ENCODE measurements at places on chromosomes 3 and 15.

GRCh38 chr3:71360764-71361163, 222.8 kb downstream of the FOXP1 start:
- DNase-seq = no peak

GRCh38 chr3:116734243-116734642, 24.7 kb downstream of the TUSC7 start:
- no peak for DNase-seq

DNA sequence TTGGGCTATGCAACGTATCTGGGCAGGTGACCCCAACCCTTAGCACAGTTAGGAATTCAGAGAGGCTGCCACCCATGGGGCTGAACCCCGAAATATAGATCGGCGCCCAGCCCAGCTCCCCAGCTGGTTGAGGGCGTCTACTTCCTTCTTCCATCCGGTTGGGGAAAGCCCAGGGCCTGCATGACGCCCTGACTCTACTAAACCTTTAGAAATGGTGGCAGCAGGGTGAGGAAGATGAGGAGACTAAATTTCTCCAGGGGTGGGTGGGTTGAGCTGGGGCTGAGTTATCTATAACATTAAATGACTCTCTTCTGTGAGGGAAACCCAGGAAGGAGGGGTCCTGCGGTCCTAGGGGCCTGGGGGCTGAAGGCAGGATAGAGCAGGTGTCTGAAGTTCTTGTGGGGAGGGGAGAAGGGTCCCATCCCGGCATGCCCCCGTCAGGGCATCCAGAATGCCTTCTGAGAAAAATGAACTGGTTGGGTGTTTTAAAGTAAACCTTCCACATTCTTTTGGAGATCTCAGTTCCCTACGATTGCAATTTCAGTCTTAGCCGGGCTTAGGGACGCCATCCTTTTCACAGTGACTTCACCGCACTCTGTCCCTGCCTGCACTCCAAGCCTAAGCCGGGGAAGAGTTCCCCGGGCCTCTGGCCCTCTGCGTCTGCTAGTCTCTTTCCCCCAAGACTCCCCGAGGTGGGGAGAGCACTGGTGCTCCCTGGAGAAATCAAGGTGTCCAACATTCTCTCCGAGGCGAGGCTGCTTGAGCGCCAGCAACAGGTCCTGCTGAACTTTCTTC, 28.5 kb downstream of the NR2F2 start:
- DNase-seq = no peak

- no peak for DNase-seq
These were observed 927 bp downstream of the CHDH start for GRCh38 chr3:53845103-53845880.

DNA sequence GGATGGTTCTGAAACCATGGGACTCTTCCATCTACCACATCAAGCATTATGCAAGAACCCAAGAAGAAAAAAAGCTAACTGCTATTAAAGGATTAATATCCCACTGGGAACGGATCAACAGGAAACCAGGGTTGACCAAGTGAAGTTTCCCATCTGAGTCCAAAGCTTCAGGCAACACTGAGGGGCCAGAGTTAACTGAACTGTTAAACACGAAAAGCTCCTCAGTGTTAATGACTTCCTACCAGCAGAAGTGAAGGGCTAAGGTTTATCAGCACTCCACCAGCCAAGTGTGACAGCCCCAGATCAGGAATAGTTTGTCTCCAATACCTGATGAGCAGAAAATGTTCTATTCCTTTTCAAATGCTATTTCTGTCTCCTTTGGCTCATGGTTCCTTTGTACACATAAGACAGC, 36.7 kb downstream of the PTPN9 start:
- no peak for DNase-seq

DNA sequence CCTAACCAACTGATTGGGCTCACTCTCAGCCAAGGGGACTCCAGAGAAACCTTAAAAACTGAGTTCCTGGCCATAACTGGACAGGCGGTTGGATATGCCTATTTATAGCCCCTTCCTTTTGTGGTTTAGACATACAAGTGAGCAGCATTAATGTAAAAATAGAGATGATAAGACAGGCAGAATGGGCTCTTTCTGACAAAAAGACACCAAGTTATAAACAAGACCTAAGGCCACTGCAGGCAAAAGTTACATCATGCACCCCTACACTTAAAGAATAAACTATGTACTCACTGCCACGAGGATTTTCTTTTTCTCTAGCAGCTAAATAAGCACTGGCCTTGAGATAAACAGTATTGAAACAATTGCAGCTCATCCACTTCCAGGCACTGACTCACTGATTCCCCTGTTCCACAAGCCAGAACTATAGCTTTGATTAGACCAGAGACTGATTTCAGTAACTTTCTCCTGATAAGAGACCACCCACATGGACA, 30.1 kb downstream of the SUCNR1 start:
- no peak for DNase-seq

- DNase-seq = no peak
These were observed 6.3 kb downstream of the TSEN2 start for GRCh38 chr3:12490547-12490946.

DNA sequence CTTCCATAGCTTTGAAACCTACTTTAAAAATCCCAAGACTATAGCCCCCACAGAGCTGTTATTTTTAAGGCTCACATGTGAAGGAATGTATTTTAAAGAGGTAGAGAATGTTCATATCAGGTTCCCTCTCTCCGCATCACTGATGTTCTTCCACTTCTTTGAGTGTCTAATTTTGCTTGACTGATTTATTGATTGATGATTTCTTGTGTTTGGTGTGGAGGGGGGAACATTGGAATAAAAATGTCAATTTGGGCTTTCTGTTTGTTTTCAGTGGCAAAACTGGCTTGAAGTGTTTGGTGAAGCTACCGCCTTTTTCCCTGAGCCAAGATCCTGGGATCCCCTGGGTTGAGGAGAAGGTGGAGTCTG, 2.7 kb upstream of the TMEM212 start:
- DNase-seq = no peak

DNA sequence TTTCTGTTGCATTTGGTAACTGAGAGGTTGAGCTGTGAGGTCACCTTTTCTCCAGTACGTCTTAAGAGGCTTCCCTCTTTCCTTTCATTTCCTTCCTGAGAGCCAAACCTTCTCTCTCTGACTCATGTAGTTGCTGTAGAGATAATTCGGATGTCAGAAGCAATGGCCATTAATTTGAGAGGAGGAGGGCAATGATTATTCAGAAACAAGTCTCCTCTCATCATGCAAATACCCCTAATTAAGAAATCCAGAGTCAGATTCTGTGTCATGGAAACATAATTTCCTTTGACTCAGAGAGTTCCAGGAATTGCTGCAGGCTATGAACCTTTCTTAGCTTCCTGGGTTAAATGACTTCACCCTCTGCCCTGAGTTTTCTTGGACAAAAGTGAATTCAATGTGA, 59.0 kb upstream of the GSK3B start:
- DNase-seq = no peak

DNA sequence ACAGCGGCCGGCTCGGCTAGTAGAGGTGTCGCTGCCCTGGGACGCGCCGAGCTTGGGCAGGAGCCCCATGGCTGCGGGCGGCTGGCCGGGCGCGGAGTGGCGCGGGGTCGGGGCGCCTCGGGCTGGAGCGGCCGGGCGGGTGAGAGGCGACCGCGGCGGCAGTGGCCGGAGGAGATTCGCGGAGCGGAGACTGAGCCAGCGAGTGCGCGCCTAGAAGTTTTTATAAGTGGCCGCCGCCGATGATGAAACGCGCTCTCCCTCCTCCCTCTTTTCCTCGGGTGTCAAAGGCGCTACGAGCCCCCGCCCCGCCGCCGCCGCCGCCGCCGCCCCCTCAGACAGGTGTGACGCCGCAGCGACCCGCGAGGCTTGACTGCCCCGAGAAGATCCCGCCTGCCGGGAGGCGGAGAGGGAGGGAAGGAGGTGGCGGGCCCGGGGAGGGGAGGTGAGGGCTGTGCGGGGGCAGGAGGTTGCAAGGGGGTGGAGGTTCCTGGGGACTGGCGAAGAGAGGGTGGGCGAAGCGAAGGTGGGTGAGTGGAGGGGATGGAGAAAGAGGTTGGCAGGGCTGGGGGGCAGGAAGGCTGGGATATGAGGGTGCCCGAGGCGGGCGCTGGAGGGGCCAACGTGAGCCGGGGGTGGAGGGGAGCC, at the start of gene SLCO2A1:
TSS of gene SLCO2A1 (minus strand) at position 192 of the 645 bp plus-strand sequence. CDS start at position 69, 123 bp downstream.
- DNase-seq = no peak
